ENCODE measurements at places on chromosomes 16 and 17. TPM values are rescaled to one million over a fixed set of nuclear protein-coding genes. Genes with fewer than 3 reads are reported as not detected.

The FOXJ1 gene
- total RNA-seq, result 1.1 TPM

The KPNA2 gene
- 72.1 TPM for total RNA-seq

The CYGB gene
- 49.8 TPM for total RNA-seq

The SLC6A4 gene
- total RNA-seq, result under 0.01 TPM

DNA sequence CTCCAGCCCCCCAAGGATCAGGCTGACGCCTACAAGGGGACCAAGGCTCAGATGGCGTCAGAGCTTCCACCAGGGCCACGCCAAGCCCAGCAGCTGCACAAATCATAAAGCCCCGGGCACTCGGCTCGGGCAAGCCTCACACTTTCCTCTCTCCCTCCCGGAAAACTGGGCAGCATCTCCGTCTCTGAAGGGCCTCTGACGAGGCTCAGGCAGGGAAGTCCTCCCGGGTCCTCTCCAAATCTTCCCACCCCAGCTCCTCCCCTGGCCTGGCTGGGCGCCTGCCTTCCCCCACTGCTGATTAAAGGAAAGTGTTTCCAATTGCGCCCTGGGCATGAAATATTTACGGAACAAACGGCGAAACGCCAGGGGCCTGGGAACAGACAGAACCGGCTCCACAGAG lies 38.5 kb downstream of the PIEZO1 start:
- no peak for DNase-seq

- DNase-seq, result peak; percentile 78
Observed at GRCh38 chr17:43578699-43579565, 32.8 kb upstream of the ETV4 start.

GRCh38 chr16:81004646-81005353 lies 1.9 kb downstream of the CMC2 start:
- peak; percentile 60 for DNase-seq

DNA sequence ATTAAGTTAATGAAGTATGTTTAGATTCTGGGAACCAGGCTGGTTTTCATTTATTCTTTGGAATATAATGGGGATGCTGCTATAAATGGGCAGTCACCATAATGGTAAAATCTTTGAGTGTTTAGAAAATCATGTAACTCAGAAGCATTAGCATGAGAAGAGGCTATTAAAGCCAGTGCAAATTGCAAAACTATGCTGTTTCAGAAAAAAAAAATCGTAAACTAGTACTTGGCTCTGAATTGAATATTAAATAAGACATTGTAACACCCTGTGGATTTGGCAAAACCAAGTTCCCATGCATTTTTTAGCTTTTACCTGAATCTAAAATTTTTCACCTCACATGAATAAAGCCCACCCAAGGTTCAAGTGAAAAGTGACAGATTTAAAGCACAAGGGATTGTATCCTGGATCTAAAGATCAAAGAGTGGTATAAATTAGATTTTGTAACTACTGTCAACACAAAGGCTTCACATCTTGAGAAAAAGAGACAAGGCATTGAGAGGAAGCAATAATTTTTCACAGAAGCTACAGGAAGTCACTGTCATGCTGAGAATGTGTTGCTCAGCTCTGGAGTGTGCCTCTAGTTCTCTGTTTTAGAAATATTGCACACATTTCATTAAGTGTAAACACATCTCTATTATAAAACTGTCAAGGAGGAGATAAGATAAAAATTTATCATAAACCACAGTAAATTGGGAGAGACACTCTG lies 142.2 kb downstream of the ABCA8 start:
- DNase-seq, result no peak

GRCh38 chr16:50613281-50613963 lies 65.2 kb downstream of the NKD1 start:
- no peak for DNase-seq

DNA sequence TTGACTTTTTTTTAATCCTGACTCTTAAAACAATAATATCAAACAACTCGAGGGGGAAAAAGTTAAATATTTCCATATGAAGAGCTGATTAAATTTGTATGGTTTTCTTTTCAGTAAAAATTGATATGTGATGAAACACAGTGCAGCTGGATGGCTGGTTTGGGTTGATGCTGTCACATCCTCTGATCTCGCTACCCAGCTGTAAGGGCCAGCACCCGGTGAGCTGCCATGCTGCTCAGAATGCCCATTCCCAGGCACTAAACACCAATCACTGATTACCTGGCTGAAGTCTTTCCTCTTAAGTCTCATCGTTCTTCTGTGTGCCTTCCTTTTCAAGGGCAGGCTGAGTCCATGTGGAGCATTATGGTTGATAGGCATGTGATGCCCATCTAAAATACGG lies 234.3 kb downstream of the IRX3 start:
- no peak for DNase-seq

Data from renal cortical epithelial cell (primary cell).